ENCODE measurements at places on chromosomes 4 and X.

DNA sequence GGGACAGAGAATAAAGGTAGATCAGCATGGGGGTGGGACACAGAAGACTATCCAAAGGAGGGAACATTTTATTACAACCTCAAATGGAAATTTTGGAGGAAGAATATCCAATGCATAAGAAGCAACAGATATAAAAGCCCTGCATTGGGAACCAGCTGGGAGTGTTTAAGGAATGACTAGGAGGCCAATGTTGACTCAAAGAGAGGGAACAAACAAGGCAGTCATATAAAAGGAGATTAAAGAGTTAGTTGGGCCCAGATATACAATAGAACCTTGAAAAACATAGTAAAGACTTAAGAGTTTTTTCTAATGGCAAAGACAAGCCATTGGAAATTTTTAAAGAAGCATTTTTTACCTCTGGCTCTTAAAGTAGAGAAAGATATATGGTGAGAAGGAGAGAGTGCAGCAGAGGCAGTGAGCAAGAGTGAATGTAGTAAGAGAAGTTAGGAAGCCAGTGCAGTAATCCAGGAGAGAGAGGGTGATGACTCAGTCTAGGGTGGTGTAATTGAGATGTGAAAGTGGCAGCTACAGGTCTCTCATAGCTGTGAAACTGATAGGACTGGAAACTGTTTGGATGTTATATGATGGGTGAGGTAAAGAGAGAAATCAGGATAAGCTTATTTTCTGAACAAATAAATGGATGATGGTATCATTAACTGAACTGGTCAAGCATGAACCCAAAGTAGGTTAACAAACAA, 182.2 kb upstream of the ATOH1 start:
- no peak for DNase-seq

GRCh38 chrX:21991504-21991903, 40.6 kb upstream of the PHEX start:
- DNase-seq, result no peak

DNA sequence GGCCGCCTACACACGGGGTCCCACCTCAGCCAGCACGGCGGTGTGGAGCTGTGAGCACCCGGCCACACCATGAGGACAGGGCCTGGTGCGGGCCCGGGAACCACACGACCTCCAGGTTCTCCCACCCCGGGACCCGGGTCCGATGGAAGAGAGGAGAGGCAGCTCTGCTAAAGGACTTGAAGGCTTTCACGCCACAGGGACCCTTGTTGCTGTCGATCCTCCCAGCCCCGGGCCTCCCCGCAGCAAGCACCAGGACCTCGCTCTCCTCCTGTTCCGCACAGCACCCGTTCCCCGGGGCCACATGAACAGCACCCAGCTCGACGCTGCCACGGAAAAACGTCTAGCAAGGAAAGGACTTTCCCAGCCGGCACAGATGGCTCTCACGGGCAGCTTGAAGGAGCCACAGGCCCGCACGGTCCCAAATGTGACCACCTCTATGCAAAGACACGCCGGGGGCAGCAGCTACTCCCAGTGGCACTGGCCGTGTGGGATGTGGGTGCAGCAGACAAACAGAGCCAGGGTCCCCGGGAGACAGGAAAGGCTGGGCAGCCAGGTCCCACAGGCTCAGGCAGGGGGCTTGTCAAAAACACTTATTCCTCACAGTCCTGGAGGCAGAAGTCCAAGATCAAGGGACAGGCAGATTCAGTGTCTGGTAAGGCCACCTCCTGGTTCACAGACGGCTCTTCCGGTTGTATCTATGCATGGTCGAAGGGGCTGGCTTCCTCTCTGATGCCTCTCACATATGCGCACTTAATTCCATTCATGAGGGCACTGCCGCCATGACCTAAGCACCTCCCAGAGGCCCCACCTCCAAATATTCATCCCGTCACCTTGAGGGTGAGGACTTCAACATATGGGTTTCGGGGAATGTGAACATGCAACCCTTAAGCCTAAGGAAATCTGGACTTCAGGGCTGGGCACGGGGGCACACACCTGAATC, 24.7 kb downstream of the FAM53A start:
- DNase-seq, result no peak

- DNase-seq, result no peak
Measured at GRCh38 chr4:100816436-100817045, 298.7 kb upstream of the EMCN start.

DNA sequence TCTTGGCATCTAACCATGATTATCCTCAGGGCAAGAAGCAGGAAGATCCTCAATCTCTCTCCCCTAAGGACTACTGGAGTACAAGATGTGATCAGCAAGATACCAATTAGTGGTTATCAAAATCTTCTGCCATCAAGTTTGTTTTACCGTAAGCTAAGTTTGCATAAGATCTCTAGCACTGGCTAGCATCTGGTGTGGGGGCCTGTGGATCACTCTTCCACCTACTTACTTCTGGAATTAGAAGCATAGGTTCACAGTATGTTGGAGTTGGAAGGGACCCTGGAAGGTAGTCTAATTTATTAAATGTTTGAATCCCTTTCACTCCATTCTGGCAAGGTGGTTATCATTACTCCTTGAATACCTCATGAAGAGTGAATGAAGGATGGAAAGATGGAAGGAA, 93.3 kb upstream of the BANK1 start:
- no peak for DNase-seq

- DNase-seq, result no peak
Measured at GRCh38 chr4:39528061-39528465, 824 bp upstream of the UGDH start.

DNA sequence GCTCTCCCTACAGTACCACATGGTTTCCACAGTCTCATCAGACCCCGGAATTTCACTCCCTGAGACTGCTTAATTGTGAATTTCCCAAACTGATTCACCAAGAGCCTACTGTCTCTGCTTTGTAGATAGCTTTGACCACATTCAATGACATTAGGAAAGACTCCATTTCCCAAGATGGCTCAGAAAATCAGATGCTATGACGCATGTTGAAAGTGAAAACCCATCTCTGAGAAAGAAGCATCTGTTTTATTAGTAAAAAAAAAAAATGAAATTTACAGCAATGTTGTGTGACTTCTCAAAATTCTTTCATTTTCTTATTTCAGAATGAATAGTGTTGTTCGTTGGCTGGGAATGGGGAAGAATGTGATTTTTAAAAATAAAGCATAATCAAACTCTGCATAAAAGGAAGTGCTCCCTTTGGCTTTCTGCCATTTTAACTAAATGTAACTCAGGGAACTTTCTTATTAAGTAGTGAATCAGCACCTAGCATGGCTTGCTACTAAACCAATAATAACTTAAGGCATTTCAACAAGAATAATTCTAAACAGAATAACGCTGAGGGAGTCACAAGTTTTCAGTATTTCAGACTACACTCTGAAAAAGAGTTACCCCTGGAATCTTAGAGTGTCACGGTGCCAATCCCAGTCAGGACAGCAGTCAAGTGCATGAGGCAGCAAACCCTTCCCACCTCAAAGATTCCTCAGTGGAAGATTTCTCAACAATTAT, 97.4 kb upstream of the MYOZ2 start:
- no peak for DNase-seq

GRCh38 chr4:181952478-181952877, 290.7 kb upstream of the TENM3 start:
- no peak for DNase-seq

GRCh38 chr4:166386491-166387360, 513.7 kb downstream of the TLL1 start:
- DNase-seq, result no peak

DNA sequence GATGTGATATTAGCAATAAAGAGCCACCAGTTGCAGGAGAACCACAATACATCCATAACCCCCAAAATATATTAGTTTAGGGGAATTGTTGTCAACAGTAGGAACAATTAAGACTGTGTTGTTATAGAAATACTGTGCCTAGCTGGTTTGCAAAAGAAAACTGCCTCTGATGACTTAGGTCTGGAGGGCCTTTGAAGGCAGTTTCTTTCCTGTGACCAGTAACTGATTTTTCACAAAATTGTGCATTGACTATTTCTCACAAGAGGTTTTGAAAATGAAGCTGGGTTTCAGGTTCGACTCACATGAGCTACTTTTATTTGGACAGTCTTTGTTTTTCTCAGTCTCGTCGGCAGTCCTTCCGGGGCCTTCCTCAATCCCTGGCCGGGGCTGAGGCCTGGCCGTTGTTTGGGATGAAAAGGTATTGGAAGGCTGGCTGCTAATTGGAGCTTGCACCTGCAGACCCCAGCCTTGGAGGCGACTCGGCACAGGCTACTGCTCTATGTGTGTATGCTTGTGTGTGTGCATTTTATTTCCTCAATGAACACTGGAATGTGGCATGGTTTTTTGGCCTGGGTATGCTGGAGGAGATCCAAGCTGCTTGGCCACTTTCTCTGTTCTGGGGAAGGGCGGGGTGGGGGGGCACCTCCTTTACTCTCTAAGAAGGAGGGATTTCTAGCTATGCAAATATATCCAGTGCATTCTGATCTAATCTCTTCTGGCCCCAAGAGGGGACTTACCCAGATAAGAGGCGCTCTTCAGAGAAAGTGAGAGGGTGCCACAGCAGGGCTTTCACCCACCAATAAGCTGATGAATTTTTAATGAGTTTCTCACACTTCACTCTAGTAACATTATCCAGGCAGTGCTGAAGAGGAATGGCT, 49.5 kb upstream of the LNX1 start:
- peak; percentile 16 for DNase-seq

DNA sequence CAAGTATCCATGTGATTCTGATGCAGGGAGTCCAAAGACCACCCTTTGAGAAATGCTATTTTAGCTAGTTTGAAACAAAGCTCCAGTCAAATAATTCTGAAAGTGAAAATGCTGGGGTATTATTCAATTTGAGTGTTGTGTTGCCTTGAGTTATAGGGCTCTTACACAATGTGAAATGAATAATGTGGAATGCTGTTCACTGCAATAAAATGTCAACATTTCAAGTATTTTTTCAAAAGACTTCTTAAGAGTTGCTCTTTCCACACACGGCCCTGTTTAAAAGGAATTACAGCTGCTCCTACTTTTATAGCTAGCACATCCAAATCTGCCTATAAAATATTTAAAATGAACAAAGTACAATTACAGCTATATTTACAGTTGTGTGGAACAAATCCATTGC, 27.5 kb upstream of the PLS3 start:
- DNase-seq, result no peak

DNA sequence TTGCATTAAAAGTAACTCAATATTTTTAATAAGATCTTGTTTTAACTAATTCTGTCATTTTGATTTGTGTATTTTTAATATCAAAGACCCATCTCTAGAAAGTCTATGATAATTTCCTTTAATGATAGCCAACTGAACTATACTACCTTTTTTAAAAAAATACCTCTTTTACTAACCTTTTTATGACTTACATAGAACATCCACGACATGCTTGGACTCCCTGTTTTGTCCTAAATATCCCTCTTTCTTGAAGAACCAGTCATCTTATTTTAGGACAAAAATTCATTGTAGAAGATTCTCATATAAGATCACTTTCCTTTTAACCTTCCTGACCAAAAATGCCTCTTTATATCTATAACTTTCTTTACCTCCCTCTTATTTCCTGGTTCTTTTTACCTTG, 76.8 kb upstream of the GC start:
- DNase-seq, result no peak

- no peak for DNase-seq
Measured at GRCh38 chr4:10577508-10578426, 106.8 kb downstream of the CLNK start.

DNA sequence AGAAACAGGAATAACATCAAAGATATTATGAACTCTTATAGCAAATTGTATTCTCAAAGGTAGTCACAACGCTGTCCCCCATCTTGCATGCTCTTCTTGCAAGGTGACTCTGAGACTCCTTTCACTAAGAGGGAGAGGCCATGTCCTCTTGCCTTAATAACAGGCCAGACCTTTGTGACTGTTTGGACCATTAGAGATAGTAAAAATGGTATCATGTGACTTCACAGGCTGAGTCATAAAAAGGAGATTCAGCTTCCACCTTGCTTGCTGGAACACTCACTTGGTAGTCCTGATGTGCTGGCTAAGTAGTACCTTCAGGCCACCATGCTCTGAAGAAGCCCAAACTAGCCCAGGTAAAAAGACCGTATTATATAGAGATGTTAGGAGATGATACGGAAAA, 143.8 kb downstream of the FBXW7 start:
- DNase-seq, result no peak

DNA sequence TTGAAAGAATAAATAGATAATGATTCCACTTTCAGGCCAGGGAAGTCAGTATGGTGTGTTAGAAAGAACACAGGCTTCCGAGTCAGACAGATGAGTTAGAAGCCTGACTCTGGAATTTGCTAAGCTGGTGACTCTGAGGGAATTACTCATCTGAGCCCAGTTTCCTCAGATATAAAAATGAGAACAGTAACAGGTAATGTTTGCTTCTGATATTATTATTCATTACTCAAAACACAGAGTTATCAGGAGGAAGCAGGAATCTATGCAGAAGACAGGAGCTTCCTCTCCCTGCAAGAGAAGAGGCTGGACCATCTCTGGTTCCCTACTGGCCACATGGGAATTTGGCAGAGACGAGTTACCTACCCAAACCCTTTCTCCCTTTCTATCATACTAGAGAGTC, 163.1 kb downstream of the EVC2 start:
- DNase-seq, result no peak

DNA sequence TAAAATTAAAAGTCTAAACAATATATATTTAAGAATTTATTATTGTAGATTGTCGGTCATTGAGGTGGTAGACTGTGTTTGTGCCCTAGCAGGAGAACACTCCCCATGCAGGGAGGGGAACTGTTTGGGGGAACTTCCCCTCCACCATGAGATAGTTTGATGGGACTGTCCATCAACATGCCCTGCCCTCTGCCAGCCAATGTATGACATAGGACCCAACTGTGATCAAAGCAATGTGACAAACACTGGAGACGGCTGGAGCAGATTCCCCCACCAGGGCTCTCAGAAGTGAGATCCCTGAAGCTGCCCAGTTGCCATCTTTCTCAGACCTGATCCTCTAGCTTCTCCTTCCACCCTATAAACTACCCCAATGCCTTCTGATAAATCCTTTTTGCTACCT, 44.9 kb downstream of the SH3KBP1 start:
- DNase-seq, result no peak

DNA sequence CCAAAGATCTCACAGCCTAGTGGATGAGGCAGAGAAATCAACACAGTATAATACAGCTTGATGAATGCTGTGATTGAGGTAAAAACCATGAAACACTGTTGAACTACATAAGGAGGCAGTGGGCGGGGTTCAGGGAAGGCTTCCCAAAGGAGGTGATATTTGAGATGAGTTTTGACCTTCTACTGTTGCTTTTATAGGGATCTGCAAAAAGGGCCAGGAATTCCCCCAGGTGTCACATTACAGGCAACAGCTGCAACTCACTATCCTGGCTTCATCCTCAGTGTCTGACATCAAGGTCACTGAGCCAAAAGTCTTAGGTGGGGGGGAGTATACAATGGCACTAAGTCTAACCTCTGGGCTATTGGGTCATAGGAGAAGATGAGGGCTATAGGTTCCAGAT, 185.7 kb upstream of the NRK start:
- DNase-seq, result no peak

Data from NCI-H2081 (cell line).